ENCODE measurements at places on chromosomes 5 and 9.

GRCh38 chr5:11719888-11720481, 184.3 kb downstream of the CTNND2 start:
- no peak for DNase-seq

DNA sequence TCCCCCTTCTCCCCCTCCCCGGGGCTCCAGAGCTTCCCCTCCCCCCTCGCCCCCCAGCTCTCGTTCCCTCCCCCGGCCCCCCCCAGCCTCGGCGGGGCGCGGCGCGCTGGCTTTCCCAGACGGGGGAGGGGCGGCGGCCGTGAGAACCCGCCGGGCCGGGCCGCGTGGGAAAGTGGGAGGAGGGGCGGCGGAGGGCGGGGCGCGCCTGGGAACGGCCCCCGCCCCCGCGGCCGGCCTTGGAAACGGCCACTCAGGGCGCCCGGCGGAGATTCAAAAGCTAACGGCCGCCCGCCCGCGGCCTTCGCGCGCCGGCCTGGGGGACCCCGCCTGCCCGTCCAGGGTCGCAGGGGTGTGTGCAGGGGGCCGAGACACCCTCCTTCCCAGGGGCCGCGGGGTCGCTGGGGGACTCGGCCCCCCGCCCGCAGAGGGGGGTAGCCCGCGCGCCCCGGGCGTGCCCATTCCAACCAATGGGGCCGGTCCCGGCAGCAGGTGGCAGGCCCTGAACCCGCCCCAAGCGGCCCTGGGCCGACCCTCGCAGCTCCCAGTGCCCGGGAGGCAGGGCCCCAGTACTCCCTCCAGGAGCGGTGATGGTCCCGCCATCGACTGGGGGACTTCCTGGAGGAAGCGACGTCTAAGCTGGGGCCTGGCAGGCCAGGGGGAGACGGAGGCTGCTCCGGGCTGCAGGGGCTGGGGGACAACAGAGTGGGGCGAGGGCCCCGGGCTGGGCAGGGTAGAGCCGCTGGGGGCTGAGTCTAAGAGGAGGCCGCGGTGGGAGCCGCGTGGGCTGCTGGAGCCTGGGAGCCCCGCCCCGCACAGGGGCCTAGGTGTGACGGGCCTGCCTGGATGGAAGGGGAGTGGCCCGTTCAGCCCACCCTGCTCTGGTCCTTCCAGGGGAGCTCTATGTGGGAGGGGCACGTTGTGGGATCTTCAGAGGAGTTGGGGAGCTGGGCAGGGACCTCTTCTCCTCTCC, 14.2 kb upstream of the NRARP start:
- no peak for DNase-seq

GRCh38 chr5:125834438-125835115, 588.6 kb upstream of the GRAMD2B start:
- DNase-seq: no peak

- DNase-seq: no peak
These were observed 171.0 kb downstream of the DAB2IP start for GRCh38 chr9:121822093-121823085.

DNA sequence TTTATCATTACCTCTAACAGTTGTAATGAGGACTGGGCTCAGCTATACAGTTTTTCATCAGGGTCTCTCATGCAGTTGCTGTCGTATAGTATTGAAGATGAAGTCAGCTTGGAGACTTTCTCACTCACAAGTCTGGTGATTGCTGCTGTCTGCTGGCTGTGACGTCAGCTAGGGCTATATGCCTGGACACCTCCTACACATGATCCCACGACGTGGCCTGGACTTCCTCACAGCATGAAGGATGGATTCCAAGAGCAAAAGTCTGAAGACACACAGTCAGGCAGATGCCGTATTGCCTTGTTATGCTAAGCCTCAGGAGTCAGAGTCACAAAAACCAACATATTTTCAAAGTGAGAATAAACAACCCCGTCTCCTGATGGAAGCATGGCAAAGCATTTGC, 193.3 kb downstream of the LURAP1L start:
- DNase-seq: no peak

GRCh38 chr5:173618927-173619519, 2.6 kb upstream of the BOD1 start:
- DNase-seq: peak; percentile 38

DNA sequence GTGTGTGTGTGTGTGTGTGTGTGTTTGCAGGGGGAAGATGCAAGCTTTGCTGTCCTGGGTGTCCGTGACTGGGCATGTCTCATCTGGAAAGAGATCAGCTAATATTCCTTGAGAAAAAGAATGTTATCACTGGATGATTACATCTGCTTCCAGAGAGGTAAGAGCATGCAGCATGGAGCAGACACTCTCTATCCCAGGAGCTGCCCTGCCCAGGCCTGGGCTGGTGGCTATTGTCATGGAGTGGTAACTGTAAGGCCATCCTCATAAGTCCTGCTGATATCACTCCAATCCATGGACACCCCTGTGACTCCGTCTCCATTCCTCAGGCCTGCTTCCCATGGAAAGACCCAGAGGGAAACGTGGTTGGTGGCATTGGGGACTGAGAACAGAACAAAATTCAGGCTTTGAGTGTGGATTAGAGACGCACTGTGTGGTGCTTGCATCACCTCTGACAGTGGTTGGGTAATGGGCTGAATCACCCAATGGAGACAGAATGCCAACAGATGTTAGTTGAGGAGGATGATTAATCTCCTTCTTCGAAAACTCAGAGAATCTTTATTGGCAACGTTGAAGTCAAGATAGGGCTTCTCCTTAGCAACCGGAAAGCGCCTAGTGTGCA, 52.0 kb upstream of the KCNIP1 start:
- DNase-seq: no peak

DNA sequence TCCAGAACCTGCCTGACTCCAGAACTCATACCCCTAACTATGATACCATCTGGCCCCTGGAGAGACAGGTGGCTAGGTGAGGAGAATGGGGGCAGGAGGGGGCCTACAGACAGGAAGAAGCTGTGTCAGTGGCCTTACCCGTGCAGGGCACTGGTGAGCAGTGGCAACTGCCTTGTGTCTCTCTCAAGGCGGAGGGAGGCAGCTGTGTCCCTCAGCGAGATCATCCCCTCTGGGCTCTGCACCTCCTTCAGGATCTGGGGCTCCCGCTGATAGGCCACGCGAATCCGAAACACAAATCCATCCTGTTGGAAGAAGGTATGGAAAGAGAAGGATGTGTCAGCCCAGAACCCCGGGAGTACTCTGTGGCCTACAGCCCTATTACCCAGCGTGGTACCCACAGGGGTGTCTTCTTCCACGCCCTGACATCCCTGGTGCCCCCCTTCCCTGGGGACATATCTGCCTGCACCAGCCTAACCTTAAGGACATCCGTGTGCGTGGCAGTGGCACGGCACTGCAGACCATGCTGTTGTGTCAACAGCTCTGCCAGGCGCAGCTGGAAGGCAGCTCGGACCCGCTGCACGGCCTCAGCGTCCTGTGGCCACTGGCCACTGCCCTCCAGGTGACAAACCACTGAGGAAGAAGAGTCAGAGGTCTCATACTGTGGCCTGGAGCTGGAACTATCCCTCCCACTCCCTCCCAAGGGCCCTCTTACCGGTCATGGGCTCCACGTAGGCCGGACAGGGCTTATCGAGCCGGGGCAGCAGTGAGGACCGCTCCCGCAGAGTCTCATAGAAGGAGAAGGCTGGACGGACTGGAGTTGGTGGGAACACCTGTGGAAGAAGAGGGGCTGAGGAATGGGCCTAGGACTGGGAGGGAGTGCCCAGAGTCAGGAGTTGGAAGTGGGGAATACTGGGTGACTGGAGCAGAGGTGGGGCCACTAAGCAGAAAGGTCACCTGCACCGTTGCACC, 7.8 kb downstream of the NOL6 start:
- DNase-seq: no peak

DNA sequence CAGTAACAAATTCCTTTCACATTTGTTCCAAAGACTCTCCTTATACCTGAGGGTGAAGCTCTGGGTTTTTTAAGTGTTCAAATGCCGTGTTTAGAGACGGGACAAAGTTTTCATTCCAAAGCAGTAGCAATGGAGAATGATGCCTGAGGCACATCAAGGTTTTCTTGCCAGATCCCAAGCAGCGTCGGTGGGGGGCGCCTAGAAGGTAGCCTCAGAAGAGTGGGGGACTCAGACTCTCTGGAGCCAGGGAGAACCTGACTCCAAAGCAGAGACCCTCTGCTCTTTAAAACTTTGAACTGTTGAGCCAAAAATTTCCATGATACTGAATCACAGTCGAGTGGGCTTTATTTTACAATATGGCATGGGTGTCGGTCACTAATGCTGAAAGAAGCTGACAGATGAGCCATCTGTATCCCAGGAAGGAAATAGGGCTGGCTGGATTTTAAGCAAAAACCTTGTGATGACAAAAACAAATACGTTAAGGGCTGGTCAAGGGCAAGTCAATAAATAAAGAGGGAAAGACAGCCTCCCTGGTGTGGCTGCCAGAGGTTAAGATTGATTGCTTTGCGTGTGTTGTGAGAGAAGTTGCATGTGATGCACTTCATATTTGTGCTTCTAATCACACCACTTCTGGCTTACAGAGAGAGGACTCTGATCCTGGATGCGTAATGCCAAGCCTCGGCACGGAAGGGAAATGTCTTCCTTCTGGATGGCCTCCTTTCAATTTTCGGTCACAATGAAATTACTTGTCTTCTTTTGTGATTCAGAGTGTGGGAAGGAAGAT, 161.1 kb upstream of the EFNA5 start:
- DNase-seq: no peak

DNA sequence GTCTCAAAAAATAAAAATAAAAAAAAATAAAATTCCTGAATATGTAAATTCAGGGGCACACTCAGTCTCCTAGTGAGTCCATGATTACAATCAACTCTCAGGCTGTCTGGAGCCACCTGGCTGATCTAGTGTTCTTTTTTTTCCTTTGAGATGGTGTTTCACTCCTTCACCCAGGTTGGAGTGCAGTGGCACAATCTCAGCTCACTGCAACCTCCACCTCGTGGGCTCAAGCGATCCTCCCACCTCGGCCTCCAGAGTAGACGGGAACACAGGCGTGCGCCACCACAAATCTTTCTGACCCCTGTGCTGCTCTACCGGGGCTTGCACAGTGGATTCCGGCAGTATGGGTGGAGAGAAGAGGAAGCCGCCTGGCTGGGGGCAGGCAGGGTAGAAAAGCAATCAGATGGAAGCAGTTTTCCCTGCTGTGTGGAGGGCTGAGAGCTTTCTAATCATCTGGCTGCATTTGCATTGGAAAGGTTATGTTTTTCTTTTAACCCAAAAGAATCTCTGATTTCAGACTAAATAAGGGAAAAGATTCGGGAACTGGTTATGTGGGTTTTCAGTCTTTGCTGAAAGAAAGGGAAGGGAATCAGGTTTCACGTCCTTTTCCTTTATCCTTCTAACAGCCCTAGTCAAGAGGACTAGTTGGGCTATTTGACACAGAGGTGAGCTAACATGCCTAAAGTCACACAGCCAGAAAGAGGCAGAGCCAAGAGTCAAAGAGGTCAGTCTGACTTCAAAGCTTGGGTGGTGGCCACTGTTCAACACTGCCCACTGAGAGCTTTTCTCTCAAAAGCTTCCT, 26.3 kb upstream of the CORO2A start:
- DNase-seq: no peak

DNA sequence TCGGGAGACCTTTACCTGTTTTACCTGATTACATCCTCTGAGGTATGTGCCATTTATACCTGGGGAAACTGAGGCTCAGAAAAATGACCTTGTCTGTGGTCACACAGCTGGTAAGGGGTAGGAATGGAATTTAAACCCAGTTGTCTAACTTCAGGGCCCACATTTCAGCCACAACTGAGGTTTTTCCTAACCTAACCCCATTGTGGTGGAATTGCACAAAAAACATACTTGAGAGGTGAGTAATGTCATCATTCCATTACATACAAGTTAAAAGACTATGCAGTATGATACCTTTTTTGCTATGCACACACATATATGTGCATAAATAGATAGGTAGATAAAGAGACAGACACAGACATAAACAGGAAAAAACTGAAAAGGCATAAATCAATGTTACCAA, 14.1 kb downstream of the FGF1 start:
- no peak for DNase-seq

GRCh38 chr5:128228008-128228407, 144.4 kb downstream of the SLC12A2 start:
- DNase-seq: no peak

- no peak for DNase-seq
These were observed 213.8 kb downstream of the ARHGAP26 start for GRCh38 chr5:142984011-142984410.

- DNase-seq: no peak
These were observed 72.9 kb downstream of the RFK start for GRCh38 chr9:76321195-76321828.

- no peak for DNase-seq
These were observed 133.5 kb downstream of the SGCD start for GRCh38 chr5:156460471-156460870.

DNA sequence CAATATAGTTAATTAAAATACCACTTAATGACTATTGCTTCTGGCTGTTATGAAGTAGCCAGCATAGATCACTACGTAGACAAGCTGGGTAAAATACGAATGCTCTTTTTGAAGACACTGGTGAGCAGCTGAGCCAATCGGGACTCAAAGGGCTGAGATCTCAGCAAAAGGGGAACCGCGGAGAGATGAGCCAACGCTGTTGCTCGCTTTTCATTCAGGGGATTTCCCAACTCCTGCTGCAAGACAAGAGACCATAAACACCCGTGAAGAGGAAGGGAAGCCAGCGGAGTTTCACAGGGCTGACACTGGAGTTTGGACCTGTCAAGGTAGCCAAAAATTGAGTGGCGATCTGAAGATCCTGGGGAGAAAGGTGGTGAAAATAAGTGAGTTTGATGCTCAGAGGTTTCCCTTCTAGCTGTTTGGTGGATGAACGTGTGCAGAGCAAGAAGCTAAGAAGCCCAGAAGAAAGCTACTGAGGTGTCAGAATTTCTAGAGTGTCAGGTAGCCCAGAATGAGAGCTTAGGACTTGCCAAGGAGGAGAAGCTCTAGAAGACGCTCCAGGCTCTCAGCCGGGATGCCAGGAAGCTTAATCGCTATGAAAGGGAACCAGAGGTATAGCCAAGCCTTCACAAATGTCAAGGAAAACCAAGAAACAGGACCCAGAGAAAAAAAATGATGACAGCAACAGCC, 79.6 kb upstream of the RNU6ATAC start:
- peak; percentile 10 for DNase-seq

DNA sequence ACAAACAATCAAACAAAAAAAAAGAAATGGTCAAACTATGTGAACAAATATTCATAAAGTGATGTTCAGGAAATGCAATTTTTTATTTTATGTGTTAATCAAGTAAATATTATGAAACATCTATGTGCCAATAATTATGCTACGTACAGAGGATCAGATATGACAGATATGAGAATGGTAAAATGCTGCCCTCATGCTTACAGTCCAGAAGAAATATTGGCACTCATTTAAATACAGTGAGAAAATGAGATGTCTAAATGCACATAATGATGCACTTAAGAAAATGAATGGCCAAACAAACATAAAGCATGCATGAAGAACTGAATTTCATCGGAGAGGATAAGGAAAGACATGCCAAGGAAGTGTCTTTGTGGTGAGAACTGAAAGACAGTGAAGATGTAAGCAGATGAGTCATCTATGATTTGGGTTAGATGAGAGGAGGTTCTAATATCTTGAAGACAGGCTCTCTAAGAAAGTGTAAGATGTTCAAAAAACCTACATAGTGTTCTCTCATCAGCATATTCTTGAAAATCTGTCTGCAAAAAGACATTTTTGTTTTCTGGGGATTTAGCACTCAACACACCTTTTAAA, 1231.1 kb upstream of the ACO1 start:
- no peak for DNase-seq

Measured in activated T-cell treated with anti-CD3 and anti-CD28 coated beads for 4 hours (primary cell).